Natural killer cell (primary cell): ENCODE measurements at places on chromosomes 3 and 15. TPM values are rescaled to one million over a fixed set of nuclear protein-coding genes. Genes with fewer than 3 reads are reported as not detected.

DNA sequence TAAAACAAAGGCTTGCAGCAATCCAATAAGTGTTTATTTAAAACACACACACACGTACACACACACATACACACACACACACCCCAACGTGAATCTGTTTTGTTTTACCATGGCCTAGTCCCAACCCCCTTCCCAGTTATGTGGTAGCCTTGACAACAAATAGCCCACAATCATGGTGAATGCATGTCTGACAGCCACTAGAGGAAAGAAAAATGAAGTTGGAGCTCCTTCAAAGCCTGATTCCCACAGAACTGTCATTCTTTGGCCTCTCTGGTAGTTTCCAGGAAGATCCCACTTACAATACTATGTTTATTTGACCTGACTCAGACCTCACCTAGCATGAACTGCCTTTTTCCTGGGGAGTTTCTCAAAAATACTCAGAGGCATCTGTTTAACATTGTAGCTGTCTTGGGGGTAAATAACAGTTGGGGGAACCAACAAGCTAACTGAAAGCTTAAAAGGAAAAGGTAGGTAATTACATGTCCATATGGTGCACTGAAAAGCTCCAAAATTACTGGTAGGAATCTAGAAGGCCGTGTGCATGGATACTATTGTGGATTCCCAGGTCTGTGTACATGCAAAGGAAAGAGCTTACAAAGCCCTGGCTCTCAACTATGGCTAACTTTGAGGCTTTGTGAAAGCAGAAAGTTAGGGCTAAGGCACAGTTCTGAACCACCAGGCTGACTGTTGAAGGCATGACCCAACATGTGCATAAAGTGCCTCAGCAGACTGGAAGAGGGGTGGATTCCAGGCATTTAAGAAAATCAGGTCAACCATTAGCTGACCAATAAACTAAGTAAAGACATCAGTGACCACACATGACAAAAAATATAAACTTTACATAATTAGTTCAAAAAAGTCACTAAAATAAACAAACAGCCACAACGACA lies 65.3 kb downstream of the FAIM start:
- DNase-seq = no peak

GRCh38 chr3:42036483-42036823 lies 54.7 kb upstream of the TRAK1 start:
- no peak for DNase-seq

- no peak for DNase-seq
Observed at GRCh38 chr3:136898954-136899353, 36.9 kb downstream of the NCK1 start.

DNA sequence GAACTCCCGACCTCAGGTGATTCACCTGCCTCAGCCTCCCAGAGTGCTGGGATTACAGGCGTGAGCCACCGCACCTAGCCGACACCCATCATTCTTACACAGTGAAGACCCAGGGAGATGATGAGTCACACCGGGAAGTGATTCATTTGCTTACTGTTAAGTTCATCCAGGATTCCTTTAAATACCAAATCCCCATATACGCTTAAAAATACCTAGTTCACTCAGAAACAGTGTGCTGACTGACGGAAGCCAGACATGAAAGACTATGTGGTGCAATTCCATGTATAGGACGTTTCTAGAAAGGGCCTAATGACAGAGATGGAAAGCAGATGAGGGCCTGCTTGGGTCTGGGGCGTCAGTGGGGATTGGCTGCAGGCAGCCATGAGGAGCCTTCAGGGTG lies 75.2 kb downstream of the APBA2 start:
- DNase-seq = no peak

GRCh38 chr3:52243791-52244628 lies 1.5 kb upstream of the PPM1M start:
- DNase-seq = peak; percentile 21

GRCh38 chr3:55267206-55267930 lies 219.7 kb downstream of the WNT5A start:
- no peak for DNase-seq

- no peak for DNase-seq
Observed at GRCh38 chr15:52653431-52653964, 25.7 kb downstream of the ATOSA start.

- DNase-seq = no peak
Observed at GRCh38 chr15:46411900-46412299, 777.1 kb downstream of the SQOR start.

DNA sequence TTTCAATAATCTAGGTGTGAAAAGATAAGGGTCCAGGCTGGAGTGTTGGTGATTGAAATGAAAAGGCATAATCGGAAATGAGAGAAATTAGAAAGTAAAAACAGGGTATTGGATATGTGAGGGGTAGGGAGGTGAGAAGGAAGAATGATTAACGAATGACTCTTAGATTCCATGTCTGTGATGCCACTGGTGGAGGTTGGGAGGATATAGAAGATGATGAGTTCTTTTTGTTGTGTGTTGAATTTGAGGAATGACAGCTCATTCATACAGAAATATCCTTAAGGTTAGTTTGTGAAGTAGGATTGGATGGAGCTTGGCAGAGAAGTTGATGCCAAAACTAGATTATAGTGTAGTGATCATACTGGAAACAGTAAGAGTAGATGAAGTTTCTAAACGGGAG lies 72.2 kb upstream of the CCNL1 start:
- no peak for DNase-seq

- DNase-seq = no peak
Observed at GRCh38 chr3:128917291-128917690, 37.9 kb downstream of the ACAD9 start.

- DNase-seq = no peak
Observed at GRCh38 chr3:154660811-154661210, 230.8 kb upstream of the GPR149 start.

DNA sequence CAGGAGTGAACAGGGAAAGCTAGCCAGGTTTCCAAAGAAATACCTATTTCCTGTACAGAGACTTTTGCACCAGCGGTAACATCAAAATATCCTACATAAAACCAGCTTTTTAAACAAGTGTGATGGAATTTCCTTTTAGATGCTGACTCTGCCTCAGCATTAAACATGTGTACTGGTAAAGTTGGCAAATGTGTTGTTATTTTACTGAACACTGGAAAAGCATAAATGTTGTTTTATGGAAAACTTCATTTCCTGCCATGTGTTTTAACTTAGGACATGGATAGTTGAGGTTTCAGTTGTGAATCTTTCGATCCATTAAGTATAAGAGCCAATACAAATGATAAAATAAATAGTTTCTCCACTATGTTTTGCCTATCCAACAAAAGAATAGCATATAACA lies 15.7 kb downstream of the OXNAD1 start:
- no peak for DNase-seq

- no peak for DNase-seq
Observed at GRCh38 chr3:4163011-4163410, 140.2 kb upstream of the SETMAR start.

- DNase-seq = no peak
Observed at GRCh38 chr3:8980756-8981257, 17.5 kb upstream of the RAD18 start.

DNA sequence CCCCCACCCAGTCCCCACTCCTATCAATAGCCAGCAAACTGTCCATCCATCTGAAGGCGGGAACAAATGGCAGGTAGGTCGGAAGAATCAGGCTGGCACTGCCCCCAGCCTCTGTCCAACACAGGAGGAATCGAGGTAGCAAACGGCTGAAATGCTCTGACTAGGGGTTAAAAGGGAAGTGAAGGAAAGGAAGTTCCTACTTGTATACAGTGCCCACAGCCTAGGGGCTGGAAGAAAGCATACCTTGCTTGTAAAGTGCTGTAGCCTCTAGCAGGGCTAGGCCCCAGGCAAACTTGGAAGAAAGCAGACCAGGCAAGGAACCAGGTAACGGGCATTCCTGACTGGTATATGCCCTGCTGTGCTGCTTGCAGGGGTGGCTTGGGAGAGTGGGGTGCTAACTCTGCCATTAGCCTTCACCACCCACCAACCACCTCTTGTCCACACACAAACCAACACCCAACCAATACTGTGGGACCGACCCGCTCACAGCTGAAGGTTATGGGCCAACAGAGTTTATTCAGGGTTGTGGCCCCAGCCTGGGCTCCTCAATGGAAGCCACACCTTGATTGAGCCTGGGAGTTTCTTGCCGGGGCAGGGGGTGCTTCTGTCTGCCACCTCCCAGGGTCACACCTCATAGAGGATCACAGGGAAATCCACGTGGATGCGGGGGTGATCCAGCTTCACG lies 2.4 kb downstream of the TUSC2 start:
- DNase-seq = no peak

- DNase-seq = no peak
Observed at GRCh38 chr3:188034989-188035388, 119.0 kb upstream of the LPP start.

PLXNB1 gene
- total RNA-seq = 4.4 TPM

CAMKV gene
- not detected for total RNA-seq

ZNF385D gene
- total RNA-seq = 0.31 TPM

SPATA12 gene
- total RNA-seq = not detected

SLC12A8 gene
- total RNA-seq = 0.61 TPM
